ENCODE measurements at places on chromosomes 12 and 14.

DNA sequence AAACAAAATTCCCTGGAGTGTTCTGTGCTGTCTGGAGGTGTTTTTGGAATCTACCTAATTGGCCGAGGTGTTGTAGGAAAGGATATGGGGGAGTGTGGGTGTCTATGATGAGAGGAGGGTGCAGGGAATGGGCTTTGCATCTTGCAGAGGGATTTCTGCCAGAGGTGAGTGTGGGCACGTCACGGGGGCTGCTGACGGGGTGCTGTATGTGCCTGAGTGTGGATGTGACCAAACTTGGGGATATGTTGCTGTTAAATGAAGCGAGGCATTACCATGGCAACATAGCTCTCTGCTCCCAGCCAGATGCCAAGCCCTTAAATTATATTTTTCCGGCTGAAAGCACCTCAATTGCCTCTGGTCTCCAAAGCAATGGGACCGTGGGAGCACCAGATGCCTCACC lies 44.3 kb upstream of the SPTLC2 start:
- no peak for DNase-seq

GRCh38 chr12:2606186-2606910 lies 188.4 kb upstream of the FKBP4 start:
- DNase-seq: no peak

GRCh38 chr12:109578330-109578927 lies 4.8 kb downstream of the MVK start:
- DNase-seq: no peak

- DNase-seq: no peak
Observed at GRCh38 chr14:92644171-92644969, 104.1 kb downstream of the LGMN start.

DNA sequence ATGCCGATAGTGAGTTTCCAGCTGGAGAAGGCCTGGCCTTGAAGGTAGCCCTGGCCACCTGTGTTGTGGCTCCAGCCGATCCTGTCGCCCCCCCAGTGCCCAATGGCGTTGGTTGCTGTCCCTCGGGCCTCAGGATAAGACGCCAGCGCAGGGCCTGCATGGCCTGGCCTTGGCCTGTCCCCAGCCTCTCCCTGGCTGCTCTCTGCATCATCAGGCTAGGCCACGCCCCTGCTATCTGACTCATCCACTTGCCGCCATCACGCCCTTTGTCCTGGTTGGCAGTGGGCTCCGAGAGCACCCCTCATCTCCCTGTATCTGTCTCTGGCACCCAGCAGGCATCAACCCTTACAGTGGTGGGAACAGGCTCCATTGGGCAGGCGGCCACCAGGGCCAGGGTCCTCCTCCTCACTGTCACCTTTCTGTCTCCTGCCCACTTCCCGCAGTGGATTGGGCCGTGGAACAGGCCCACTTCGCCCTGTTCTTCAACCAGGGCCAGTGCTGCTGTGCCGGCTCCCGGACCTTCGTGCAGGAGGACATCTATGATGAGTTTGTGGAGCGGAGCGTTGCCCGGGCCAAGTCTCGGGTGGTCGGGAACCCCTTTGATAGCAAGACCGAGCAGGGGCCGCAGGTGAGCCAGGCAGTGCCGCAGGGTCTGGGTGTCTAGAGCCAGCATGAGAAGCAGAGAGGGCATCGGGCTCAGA lies 25.6 kb downstream of the ALDH2 start:
- DNase-seq: no peak

GRCh38 chr14:105848570-105848969 lies 322.2 kb downstream of the TMEM121 start:
- no peak for DNase-seq

GRCh38 chr12:25801734-25802133 lies 156.7 kb upstream of the RASSF8 start:
- DNase-seq: no peak
